ENCODE measurements at places on chromosomes 4 and X.

GRCh38 chr4:188439641-188440311 is 300.5 kb downstream of the TRIML1 start:
- DNase-seq: no peak

- peak; percentile 86 for DNase-seq
Measured at GRCh38 chrX:9339603-9340491, 125.0 kb upstream of the TBL1X start.

- DNase-seq: no peak
Measured at GRCh38 chr4:122909683-122910082, 12.7 kb downstream of the NUDT6 start.

DNA sequence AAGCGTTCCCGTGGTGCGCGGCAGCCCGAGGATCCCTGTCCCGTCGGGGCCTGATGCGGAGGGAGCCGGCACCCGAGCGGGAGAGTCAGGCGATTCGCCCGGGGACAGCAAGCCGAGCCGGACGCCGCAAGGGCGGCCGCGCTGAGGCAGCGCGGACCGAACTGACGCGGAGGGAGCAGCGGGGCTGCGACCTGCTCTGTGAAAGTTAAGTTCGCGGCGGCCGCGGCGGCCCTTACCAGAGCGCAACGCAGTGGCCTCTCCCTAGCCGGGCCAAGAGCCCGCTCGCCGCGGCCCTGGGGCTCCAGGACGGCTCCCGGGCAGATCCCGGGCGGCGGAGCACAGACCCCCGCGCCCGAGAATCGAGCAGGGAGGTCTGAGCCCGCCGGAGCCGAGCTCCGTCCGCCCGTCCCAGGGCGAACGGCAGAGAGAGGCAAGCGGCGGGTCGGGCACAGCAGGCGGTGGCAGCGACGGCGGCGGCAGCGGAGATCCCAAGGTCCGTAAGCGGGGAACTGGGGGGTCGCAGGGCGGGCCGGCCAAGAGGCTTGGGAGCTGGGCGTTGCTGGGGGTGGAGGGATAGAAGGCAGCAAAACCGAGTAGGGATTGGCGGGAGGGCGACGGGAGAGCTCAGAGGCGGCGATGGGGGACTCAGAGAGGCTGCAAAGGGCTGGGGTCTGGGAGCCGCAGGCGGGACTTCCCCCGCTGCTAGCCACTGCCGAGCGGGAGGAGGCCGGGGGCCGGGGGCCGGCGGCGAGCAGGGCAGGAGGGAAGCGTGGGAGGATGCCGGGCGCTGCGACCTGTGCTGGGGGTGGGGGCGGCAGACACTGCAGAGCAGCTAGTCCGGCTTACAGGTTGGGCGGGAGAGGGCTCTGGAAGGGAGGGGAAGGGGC is 1.0 kb downstream of the GPR50 start:
- DNase-seq: no peak

Data from MM.1S (cell line).